ENCODE measurements at places on chromosomes 7 and 10. TPM values are rescaled to one million over a fixed set of nuclear protein-coding genes. Genes with fewer than 3 reads are reported as not detected.

COL1A2 gene
- total RNA-seq: not detected

GRCh38 chr7:138460176-138460648 lies at the start of gene TRIM24:
TRIM24 (plus strand) TSS chr7:138460259; CDS start chr7:138460549, 290 bp downstream.
- H3K36me3 ChIP-seq: no peaks in the 10 kb centered on the region
- H3K27me3 ChIP-seq: peaks cover 9% of the 10 kb centered on the region
- H3K4me1 ChIP-seq: peaks cover 32% of the 10 kb centered on the region
- H3K4me3 ChIP-seq: peak within 1 kb of the TSS; percentile 92
- DNase-seq: peak; percentile 97

DNA sequence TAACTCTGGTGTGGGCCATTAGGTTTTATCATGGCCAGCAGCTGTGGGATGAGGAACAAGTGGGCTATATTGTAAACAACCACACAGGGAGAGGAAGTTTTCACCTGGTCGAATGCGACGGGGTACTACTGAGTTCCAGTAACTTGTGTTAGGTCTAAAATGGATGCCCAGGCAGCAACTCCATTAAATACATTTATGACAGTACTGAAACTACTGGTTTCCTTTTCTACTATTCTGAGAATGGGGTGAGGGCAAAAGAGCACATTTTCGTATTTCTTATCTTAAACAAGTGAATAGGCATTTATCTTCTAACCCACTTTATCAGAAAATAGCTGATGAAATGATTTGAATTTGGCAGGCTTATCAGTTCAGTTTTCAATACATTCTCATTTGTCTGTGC lies 109.7 kb downstream of the C1GALT1 start:
- DNase-seq: no peak
- no peak overlapping the region for H3K27ac ChIP-seq
- H3K36me3 ChIP-seq: no peaks in the 10 kb centered on the region

- no peaks in the 10 kb centered on the region for H3K4me1 ChIP-seq
- no peaks in the 10 kb centered on the region for H3K36me3 ChIP-seq
- no peak for DNase-seq
- H3K4me3 ChIP-seq: no peak overlapping the region
Measured at GRCh38 chr7:159231017-159231416, 86.3 kb upstream of the VIPR2 start.

GRCh38 chr10:96416643-96417042 lies 57.8 kb upstream of the OPALIN start:
- H3K27me3 ChIP-seq: peaks cover 19% of the 10 kb centered on the region
- DNase-seq: no peak
- H3K4me1 ChIP-seq: no peaks in the 10 kb centered on the region
- H3K27ac ChIP-seq: no peak overlapping the region

ABCC2 gene
- total RNA-seq: 1.5 TPM

CLDN4 gene
- total RNA-seq: not detected

- no peak for DNase-seq
- H3K27me3 ChIP-seq: peaks cover 6% of the 10 kb centered on the region
- no peak overlapping the region for H3K27ac ChIP-seq
- no peak overlapping the region for H3K4me3 ChIP-seq
Measured at GRCh38 chr7:130322615-130323014, 22.0 kb upstream of the CPA5 start.

CPVL gene
- total RNA-seq: not detected

All from natural killer cell treated with Interleukin-12 subunit alpha and Interleukin-12 subunit beta and Interleukin-15 and Interleukin-18, amount 100 ng/mL, for 72 hours (primary cell).